ENCODE measurements at places on chromosomes 2 and 18. TPM values are rescaled to one million over a fixed set of nuclear protein-coding genes. Genes with fewer than 3 reads are reported as not detected.

PRSS56 gene
- not detected for total RNA-seq

CPO gene
- not detected for total RNA-seq

KCNG2 gene
- 0.43 TPM for total RNA-seq

LDLRAD4 gene
- 13.4 TPM for total RNA-seq

IL1R1 gene
- total RNA-seq: 49.8 TPM
